ENCODE measurements at places on chromosomes 13 and 19.

DNA sequence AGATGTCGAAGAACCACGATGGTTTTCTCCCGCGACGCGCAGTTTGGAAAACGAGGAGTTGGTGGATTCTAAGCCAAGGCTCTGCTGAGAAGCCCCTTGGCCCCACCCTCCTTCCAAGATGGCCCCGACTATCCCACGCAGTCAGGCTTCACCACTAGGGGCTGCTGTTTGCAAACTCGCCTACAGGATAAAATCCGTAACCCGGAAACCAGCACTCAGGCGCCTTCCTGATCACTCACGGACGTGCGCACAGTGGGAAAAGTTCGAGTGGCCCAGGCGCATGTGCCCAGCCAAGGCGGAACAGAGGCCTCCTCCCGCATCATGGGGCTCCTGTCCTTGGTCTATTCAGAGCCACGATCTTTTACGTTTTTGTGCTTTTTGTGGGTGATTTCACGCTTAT lies 19.2 kb upstream of the UQCR11 start:
- peak; percentile 40 for DNase-seq

DNA sequence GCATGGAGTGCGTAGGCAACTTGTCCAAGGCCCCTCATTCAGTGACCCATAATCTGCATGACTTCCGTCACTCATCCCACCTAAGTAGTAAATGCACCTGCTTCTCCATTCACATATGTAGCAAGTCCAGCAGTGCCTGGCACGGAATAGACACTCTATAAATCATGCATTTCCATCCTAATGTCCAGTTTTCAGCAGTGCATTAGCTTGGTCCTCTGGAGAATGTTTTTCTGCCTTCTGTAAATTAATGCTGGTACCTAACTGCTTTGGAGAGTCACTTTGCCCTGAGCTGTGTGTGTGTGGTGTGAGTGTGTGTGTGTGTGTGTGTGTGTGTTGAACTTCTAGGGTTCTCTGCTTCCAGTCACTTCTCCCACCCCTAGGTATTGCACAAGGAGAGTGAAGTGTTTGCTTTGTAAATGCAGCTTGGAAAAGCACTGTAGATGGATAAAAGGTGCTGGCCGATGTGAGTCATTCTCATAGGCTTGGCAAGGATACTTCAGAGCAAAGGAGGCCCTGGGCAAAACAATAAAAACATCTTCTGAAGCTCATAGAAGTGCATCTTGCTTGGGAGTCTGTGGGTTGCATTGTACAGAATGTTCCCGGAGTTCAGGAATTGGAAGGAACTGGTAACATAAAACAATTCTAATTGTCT lies 181.8 kb downstream of the KATNAL1 start:
- no peak for DNase-seq

DNA sequence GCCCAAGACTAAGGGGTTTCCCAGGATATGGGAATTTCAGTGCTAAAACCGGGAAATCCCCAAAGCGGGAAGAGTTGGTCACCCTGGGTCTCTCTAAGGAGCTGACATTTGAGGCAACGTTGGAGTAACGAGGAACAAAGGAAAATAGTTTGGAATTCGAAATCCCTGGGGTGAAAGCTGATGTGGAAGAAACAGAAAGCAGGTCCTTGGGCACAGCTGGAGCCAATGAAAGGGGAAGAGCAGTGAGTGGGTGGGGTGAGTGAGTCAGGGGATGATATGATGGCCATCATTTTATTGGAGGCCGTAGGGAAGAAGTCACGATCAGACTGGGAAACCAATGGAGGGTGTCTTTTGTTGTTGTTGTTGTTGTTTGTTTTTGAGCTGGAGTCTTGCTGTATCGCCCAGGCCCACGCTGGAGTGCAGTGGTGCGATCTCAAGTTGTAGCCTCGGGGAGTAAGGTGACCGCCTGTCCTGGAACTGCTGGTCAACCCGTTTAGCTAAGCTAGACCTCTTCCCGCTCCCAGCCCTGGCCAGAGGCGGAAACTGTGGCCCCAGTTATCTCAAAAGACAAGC lies 3.4 kb upstream of the RFX2 start:
- no peak for DNase-seq

- no peak for DNase-seq
Observed at GRCh38 chr13:31930490-31930889, 101.1 kb upstream of the FRY start.

DNA sequence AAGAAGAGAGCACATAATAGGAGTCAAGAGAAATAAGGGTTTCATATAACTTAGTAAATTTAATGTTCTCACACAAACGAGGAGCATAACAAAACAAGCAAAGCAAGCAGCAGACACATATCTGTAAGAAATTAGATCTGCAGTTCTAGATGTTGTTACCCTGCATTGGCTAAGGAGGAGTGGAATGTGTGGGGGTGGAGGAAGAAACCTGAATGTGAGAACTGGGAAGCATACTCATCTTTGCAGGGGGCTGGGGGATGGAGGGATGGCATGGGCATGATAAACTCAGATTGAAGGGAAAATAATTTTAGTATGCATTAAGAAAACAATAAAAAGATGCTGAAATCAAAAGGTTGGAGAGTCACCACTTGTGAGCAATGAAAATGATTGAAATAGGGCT lies 255.0 kb downstream of the LIG4 start:
- DNase-seq: no peak

DNA sequence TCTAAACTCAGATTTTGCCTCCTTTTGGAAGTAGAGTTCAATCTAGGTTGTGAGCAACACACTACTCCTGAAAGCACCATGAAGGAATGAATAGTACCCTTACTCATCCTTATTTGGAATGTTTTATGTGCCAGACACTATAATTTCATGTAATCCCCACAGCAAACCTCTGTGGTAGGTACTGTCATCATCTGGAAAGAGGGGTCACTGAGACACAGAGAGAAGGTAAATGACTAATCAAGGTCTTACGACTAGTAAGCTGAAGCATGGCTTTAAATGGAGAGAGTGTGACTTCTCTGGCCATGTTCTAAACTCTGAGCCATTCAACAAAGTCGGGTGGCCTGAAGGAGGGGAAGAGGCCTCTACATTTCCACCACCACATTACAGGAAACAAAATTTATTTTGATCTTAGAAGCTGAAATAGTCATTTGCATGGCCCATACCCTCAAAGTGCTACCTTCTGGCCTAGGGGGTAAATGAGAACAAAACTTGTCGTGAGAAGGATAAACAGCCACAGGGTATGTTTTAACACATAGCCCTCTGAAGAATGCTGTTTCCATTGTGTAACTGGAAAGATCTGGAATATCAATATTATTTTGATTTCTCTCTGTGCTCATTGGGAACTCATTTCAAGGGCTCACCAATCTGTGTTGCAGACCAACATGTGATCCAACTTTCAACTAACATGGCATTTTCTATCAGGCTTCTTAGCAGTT lies 180.8 kb upstream of the RFC3 start:
- no peak for DNase-seq

GRCh38 chr19:2034729-2035589 lies 16.1 kb downstream of the MKNK2 start:
- DNase-seq: peak; percentile 81

GRCh38 chr19:30023330-30023729 lies 81.3 kb downstream of the URI1 start:
- DNase-seq: no peak

- DNase-seq: no peak
Observed at GRCh38 chr13:83940742-83941141, 58.5 kb upstream of the SLITRK1 start.

DNA sequence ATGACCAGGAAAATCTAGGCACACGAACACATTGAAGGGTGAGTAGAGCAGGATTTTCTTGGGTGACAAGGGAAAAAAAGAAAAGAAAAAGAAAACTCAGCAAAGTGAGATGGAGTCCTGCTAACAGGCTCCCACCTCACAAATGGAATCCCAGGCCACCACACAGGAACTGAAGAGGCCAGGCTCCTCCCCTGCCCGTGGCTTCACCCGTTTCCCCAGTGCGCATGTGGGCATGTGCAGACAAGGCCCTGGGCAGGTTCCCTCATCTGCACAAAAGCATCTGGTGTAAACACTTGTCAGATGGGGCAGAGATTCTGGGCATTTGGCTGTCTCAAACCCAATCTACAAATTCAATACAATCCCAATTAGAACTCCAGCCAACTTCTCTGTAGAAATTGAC lies 24.5 kb downstream of the CFAP97D2 start:
- no peak for DNase-seq

GRCh38 chr13:45401314-45401713 lies 16.9 kb downstream of the SLC25A30 start:
- DNase-seq: no peak

DNA sequence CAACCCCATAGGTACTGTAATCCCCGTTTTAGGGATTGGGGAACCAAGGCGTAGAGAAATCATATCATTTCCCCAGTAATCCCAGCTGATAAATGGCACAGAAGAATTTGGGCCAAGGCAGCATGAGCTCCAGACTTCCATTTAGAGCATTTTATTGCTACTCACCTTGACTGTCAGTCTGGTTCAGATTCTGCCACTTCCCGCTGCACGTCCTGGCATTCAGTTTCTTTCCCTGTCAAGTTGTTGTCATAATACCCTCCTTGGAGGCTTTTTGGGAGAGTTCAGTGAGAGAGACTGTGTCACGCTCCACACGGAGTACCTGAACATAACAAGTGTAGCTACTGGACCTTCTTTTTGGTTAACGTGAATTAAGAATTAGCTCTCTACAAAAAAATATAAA lies 7.5 kb upstream of the C1QTNF9 start:
- DNase-seq: no peak

- no peak for DNase-seq
Observed at GRCh38 chr19:41543582-41543981, 32.4 kb upstream of the CEACAM21 start.

DNA sequence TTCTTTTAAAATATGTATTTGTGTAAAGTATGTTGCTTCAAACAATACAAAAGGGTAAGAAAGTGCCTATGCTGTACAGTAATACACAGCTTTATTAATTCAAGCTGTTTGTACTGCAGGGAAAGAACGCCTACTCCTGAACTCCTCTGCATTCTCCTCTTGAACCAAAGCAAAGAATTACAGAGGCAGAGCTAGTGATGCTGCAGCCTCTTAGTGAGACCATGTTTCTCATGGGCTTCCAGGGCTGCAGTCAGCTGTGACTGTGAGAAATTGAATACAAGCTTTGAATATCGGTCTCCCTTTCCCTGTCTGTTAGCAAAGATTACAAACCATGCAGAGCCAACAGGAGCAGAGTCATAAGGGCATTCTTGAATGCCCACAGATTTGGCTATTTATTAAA lies 248.5 kb downstream of the SLITRK1 start:
- DNase-seq: no peak

DNA sequence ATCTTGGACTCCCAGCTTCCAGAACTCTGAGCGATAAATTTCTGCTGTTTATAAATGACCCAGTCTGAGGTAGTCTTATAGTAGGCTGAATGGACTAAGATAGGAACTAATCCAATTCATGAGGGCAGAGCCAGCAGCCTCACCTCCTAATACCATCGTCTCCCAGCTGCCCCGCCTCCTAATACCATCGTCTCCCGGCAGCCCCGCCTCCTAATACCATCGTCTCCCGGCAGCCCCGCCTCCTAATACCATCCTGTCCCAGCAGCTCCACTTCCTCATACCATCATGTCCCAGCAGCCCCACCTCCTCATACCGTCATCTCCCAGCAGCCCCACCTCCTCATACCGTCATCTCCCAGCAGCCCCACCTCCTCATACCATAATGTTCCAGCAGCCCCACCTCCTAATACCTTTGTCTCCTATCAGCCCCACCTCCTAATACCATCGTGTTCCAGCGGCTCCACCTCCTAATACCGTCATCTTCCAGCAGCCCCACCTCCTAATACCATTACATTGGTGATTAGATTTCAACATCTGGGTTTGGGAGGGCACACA lies 2.4 kb upstream of the ARGLU1 start:
- peak; percentile 38 for DNase-seq

DNA sequence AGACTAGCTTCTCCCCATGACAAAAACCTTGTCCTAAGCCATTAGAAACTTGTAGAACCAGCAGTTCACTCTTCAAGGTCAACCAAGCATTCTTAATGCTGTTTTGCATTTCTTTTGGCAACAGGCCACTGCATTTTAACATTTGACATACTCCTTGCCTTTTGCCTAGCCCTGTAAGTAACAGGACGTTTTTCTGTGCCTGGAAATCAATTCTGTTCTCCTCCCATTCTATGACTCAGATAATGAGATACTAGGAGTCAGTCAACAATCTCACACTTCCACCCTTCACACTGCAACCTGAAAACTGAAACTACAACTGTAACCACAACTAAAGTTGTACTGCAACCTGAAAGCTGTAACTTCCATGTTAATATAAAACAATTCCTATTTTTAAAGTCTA lies 268.7 kb downstream of the MZT1 start:
- no peak for DNase-seq

- DNase-seq: no peak
Observed at GRCh38 chr19:9956956-9957355, 20.6 kb upstream of the OLFM2 start.

DNA sequence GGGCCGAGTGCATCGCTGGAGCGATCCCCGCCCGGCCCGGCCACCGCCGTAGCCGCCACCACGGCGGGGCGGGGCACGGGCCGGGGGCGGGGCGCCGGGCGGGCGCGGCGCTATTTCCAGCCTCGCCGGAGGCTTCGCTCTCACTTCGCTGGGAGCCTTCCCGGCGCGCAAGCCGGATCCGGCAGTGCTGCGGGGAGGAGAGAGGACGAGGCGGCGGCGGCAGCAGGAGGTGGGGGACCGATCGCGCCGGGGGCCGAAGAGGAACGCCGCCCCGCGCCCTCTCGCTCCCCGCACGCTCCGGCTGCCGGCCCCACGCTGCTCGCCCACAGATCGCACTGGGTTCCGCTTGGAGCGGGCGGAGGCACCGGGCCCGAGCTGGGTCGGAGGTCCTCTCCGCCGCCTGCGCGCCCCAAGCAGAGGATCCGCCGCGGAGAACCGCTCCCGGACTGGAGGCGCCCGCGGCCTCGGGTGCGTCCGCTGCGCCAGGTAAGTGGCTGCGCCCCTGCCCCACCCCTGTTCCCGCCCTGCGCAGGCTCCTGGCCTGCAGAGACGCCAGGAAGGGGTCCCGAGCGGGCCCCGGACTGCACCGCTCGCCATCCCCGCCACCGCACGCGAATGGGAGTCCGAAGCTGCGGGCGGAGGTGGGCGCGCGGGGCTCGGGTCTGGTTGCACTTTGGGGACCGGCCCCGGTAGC lies at the start of gene CHST8:
Gene CHST8 (plus strand): TSS at position 143 of the 694 bp plus-strand sequence. CDS start 67,309 bp downstream, outside the sequence.
- DNase-seq: no peak

DNA sequence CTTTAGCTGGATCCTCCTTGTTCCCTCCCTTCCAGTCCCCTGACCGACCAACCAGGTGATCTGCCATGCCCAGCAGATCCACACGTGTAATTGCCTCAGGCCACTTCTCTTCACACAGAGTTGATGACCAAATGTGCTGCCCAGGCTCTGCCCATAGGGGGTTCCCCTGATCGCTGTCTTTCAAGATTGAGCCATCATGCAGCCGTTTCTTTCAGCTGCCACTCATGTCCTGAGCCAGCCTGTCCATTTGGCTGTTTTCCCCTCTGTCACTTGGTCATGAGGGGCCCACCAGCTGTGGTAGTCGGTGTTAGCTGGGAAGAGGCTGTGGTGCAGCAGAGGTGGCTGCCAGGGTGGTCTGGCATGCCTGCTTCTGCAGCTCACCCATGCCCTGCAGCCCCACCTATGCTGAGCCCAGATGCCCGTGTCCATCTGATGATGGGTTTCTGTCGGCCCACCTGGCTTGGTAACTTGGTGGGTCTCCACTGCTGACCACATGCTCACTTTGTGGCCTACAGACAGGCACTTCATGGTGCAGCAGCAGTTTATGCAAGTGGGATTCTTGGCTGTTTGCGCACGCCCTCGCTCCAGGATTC lies 35.6 kb upstream of the GPR183 start:
- no peak for DNase-seq
